ENCODE measurements at places on chromosomes 1 and 21.

DNA sequence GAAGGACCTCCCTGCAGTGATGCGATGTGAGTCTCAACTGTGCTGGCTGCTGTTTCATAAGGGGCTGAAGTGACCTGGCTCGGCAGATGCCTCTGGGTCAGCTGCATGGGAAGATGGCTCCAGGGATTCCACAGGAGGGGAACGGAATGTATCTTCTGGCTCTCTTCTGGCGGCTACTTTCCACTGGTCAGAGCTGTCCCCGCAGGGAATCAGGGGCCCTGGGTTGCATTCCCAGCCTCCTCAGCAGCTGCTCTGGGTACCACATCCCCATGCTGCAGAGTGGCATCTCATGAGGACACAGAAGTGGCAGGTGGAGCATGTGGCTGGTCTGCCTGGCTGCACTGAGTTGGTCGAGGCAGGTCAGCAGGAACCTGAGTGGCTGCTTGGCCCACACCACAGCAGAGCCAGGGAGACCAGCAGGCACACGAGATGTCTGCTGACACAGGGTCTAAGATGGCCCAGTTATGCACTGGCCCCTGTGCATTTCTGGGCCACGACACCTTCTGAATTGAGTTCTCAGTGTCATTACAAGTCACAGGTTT is 42.8 kb downstream of the POFUT2 start:
- DNase-seq, result no peak

DNA sequence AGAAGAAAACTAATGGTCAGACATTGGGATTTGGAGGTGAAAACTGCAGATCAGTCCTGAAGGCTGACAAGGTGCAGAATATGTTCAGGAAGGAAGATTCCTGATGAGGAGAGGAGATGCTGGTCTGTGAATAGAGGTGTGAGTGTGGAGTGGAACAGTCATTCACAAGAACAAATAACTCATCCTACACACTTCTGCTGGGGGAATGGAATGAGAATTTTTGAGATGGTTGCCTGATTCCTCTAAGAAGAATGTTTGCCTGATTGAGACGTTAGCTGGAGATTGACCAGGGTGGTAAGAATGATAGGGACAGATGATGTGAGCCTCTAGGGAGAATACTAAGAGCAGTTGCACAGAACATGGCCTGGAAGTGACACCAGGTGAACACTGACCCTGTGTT is 4.1 kb downstream of the S100A7 start:
- no peak for DNase-seq

- no peak for DNase-seq
Measured at GRCh38 chr1:3247521-3248121, 178.6 kb downstream of the PRDM16 start.

- no peak for DNase-seq
Measured at GRCh38 chr1:86646256-86646655, 58.1 kb upstream of the SH3GLB1 start.

- DNase-seq, result no peak
Measured at GRCh38 chr1:198726455-198726854, 87.6 kb downstream of the PTPRC start.

DNA sequence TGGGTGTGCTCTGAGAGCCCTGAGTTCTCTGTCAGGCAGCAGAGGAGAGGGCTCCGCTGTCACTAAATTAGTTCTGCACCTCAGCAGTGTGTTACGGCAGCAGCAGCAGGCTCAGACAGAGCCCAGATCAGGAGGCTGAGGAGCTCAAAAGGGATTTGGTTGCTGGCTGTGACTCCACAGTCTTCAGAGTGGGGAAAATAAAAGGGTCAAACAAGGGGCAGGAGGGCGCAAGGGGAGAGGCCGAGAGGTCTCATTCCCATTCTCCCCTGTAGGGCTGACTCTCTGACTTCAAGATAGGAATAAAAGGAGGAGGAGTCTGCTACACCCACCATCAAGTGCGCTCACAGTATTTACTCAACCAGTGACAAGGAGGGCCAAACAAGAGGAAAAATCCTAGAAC is 9.2 kb upstream of the SLC45A3 start:
- DNase-seq, result no peak

DNA sequence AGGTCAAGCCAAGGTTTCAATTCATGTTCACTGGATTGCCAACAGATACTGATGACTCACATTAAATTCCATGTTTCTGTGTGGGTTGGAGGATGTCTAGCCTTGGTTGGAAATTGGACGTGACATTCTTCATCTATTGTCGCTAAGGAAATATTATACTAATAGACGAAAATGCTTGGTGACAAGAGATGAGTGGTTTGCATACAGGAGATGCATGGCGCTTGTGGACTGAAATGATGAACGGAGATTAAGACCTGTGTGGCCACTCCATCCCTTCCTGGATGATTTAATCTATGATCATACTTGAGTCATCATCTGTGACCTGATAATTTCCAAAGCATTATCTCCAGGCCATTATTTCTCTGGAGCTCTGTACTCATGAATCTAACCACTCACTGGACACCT is 97.0 kb upstream of the CD34 start:
- DNase-seq, result no peak

DNA sequence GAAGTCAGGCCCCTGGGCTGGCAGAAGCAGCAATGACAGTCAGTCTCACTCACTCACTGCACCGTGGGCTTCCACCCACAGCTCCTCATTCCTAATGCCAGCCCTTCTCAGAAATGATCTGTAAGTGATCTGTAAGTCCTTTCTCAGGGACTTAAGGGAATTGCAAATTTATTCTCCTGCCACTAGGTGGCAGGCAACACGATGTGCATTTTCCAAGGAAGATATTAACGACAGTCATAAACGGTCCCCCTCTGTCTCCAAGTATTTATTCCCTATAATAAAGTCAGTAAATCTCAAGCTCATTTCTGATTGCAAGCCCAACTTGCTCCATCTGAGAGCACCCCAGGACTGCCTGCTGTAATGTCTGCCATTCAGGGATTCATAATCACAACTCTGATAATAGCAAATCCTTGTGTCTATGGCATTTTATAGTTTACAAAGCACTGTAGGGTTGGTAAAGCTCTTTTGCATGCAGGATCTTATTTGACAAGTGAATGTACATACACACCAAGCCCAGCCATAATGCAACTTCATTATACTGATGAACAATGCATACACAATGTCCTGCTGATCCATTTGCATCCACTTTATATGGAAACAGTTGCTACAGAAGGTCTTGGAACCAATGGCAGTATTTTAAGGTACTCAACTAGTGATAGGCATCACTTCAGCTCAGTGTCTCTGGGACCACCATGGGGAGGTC is 380.5 kb upstream of the CAMK1G start:
- peak; percentile 17 for DNase-seq

GRCh38 chr1:186283374-186283773 is 91.7 kb downstream of the TPR start:
- DNase-seq, result no peak

- no peak for DNase-seq
Measured at GRCh38 chr1:3441880-3442279, 12.6 kb upstream of the ARHGEF16 start.

DNA sequence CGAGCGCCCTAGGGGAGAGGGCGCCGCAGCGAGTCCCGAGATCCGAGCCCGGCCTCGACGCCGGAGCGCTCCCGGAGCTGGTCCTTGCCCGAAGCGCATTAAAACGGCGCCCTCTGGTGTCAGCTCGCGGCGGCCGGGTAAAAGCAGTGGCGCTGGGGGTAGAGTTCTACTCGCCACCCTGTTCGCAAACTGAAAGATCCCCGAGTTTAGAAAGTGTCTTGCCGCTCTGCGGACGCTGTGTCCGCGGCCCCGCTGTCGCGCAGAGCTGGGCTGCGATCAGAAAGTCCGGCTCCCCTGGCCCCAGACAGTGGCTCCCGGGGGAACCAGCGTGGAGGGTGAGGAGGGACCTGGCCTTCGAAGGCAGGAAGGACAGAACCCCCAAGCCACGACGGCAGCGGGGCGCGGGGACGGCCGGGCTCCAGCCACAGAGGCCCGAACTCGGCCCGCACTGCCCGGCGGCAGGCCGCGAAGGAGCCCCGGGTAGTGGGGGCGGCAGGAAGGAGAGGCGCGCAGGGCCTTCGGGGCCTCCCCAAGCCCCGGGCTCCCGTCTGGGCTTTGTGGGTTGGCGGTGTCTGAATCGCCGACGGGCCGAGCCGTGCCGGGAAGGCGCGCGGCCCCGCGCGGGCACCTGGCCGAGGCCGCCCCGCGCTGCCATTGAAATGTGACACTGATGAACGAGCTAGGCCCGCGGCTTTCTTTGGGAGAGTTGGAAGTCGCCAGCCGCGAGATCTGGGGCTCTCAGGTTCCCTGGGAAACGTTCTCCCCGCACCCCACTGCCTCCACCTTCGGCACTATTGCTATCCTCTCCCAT is 39.1 kb upstream of the NFIA start:
- peak; percentile 90 for DNase-seq

DNA sequence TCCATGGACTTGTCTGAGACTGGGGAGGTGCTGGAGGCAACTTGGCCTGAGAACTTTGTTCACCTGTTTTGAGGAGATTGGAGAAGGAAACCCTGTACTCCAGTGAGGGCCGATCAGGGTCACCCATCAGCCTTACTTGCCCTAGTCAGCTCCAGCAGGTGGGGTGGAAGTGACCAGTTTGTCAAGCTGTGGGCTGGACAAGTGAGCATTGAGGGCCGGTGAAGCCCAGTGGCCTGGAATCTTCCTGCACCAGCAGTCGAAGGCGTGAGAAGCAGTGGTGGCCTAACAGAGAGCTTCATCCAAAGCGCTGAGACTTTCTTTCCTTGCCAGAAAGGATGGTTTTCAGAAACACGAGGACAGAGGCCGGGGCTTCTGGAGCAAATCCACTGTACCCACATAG is 9.6 kb downstream of the SLC37A1 start:
- no peak for DNase-seq

DNA sequence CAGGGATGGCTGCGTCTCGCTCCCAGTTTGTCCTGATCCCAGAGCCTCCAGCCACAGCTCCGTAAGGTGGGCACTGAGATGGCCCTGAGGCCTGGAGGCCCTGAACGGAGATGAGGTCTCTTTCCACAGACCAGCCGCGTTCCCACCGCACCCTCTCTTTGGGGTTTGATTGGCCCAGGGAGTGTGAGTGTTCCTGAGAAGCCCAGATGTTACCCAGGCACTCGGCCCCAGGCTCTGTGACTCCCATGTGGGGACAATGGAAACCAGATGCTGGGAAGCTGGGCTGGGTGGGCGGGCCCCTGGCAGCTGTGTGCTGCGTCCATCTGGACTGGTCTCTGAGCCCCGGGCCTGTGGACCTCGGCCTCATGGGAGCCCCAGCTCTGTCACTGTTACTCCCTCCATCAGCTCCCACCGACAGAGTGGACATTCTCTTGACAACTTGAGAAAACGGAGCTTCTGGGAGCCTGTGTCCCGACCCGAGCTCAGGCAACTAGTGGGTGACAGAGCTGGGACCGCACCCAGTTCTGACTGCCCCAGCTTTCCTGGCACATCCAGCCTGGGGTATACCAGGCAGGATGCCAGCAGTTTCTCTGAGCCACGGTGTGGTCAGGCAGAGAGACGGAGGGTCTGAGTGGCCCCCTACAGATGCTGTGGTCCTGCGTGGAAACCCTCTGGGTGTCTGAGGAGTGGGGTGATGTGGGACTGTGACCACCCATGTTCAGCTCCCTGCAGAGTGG is 9.8 kb upstream of the COL6A1 start:
- DNase-seq, result no peak

DNA sequence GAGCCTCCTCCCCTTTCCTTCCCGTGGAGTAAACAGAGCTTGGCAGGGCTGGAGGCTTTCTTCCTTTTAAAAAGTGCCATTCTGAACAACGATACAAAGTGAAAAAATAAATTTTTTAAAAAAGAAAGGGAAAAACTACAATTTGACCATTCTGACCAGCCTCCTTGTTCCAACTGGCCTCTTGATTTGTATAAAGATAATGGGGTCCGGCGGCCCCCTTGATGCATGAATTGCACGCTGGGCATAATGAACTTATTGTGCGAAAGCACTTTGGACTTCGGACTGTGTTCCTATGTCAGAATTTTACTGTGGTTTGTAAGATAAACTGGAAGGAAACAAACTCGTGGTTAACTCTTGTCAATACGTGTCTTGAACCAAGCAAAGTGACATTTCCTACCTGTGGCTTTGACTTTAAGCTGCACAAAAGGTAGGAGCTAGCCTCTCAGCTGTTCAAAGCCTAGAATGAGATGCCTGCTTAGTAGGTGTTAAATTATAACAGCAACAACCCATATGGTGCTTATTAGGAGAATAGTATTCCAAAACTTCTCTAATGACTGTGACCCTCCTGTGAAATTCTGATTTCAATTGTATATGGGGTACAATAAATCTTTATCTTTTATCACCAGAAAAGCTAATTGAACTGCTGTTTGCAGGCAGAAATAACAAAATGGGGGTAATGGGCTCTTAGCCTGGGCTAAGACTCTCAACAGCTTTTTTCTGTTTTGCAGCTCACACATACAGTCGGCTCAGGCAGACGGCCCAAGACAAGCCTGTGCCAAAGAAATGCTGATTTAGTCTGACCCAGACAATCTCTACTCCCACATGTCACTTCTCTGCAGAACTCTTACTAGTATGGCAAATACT is 9.3 kb downstream of the IRF2BP2 start:
- peak; percentile 56 for DNase-seq

- no peak for DNase-seq
Measured at GRCh38 chr1:245177071-245177900, 22.5 kb downstream of the KIF26B start.

- DNase-seq, result no peak
Measured at GRCh38 chr21:34800797-34801518, 132.2 kb downstream of the CLIC6 start.

DNA sequence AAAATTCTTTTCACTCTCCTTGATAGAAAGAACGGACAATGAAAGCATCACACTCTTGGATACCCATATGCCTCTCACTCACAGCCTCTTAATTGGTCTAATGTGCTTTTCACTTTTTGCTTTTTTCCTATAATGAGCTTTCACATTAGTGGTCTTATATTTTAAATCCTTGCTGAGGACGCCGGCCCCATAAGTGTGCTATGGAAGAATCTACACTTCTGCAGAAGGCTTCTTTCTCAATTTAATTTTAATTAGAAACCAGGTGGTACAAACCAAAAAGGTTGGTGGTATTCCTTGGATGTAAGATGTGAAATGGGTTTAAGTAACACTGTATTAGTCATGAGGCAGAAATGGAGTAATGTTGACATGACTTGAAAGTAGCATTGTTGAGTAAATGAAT is 190.6 kb upstream of the NFIA start:
- no peak for DNase-seq

- no peak for DNase-seq
Measured at GRCh38 chr1:213623064-213623581, 364.6 kb upstream of the PROX1 start.

DNA sequence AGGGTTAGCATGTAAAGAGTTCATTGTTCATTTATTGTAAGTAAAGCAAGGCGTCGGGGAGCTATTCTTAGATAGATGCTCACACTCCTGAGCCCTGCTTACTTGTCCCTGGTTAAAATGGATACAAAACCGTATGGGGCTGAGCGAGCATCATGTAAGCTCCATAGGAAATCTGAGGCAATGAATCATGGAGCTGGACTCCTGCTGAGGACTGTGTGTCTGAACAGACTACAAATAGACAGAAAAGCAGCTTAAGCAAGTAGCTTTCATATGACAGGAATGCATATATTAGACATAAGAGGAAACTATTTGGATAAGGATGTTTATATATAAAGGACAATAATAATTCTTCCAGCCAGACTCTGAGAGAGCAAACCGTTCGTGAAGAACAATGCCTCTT is 604.9 kb upstream of the PTBP2 start:
- DNase-seq, result no peak

GRCh38 chr21:42239973-42240372 is 21.0 kb downstream of the ABCG1 start:
- DNase-seq, result no peak

Data from hematopoietic multipotent progenitor cell treated with erythropoietin and hydrocortisone succinate and interleukin-3 and kit ligand, for 15 days (in vitro differentiated cells).